ENCODE measurements at places on chromosomes 16 and 17. TPM values are rescaled to one million over a fixed set of nuclear protein-coding genes. Genes with fewer than 3 reads are reported as not detected.

The RPRML gene
- polyA plus RNA-seq, result not detected

The PPP1R1B gene
- 7.6 TPM for polyA plus RNA-seq

The RANGRF gene
- polyA plus RNA-seq, result 75.5 TPM

The HAS3 gene
- 0.62 TPM for polyA plus RNA-seq
